Astrocyte (in vitro differentiated cells and primary cell): ENCODE measurements at places on chromosomes 2 and 18.

DNA sequence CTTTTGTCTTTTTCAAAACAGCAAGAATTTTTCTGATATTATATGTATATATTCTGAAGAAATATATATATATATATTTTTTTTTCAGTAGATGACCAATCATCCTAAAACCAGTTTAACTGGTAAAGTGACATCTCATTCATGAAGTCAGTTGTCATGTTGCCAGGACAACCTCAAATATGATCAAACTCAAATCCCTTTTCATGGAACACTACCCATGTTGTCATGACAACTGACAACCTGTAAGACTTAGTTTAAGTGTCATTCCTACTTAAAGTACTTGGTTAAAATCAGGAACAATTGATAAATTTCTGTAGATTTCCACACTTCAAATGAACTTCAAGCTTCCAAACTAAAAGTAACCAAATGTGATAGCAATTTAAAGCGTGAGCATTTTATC, 101.8 kb upstream of the ERBB4 start:
- no peak for DNase-seq

- peak; percentile 97 for DNase-seq
Measured at GRCh38 chr2:233486778-233487552, 79.6 kb downstream of the USP40 start.

GRCh38 chr18:36561046-36561445, 263.5 kb downstream of the FHOD3 start:
- no peak for DNase-seq

GRCh38 chr18:8820396-8821082, 115.2 kb downstream of the MTCL1 start:
- no peak for DNase-seq

DNA sequence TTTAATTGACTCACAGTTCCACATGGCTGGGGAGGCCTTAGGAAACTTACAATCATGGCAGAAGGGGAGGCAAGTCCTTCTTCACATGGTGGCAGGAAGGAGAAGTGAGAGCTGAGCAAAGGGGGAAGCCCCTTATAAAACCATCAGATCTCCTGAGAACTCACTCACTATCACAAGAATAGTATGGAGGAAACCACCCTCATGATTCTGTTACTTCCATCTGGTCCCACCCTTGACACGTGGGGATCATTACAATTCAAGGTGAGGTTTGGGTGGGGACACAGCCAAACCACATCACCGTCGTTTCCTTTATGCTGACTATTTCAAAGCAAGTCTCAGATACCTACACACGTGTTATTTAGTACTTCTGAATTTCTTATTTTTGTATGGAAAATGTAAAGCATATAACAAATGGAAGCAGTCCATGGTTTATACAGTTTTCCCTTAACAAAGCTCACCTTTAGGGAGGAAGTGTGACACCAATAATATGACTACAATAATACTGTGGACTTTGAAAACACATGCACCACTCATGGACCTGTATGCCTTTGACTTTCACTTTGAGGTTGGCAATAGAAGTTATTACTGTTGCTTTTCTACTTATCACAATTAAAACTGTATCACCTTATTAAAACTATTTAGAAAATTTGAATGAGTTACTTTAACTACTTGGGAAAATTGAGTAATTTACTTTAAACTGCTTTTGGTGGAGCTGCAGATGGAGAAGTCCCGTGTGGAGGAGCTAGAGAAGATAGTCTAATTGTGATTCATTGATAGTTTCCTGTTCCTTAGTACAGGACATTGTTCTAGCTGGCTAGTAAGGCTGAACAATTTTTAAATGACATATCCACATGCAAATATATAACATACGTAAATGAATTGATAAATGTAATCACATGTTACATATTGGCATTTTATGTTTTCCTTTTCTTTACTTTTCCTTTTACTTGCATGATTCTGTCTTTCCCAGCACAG, 37.3 kb downstream of the MTCL1 start:
- DNase-seq, result no peak

GRCh38 chr2:28296904-28297303, 95.8 kb upstream of the FOSL2 start:
- DNase-seq, result no peak

DNA sequence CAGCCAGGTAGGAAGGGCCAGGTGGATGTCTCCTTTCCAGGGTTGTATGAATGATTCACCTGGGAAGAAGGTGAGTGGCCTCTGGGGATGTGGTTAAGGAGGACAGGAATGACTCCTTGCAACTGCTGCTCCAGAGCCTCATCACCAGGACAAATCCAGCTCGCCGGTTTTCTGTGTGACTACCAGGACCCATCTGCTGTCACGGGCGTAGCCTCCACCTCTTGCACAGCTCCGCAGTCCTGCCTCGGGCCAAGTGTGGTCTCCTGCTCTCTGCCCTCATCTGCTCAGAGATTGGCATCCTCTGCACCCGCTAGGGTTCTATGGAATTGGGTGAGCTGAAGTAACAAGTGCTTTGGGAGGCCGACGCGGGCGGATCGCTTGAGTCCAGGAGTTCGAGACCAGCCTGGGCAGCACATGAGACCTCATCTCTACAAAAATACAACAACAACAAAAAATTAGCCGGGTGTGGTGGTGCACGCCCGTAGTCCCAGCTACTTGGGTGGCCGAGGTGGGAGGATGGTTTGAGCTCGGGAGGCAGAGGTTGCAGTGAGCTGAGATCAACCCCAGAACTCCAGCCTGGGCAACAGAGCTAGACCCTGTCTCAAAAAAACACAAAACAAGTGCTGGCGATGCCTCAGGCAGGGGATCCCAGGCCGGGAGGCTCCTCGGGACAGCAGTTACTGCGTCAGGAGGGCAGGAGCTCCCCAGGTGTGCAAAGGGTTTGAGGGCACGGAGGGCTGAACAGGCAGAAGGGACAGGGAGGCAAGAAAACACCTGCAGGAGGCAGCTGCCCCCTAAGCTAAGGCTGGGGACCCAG, 831 bp upstream of the D2HGDH start:
- no peak for DNase-seq

GRCh38 chr2:88841224-88841929, 149.9 kb downstream of the RPIA start:
- no peak for DNase-seq

GRCh38 chr18:55491616-55492015, 96.4 kb downstream of the TCF4 start:
- peak; percentile 63 for DNase-seq

- no peak for DNase-seq
Measured at GRCh38 chr18:38481576-38481975, 916.0 kb upstream of the CELF4 start.

- no peak for DNase-seq
Measured at GRCh38 chr2:197247083-197247482, 63.5 kb downstream of the ANKRD44 start.

DNA sequence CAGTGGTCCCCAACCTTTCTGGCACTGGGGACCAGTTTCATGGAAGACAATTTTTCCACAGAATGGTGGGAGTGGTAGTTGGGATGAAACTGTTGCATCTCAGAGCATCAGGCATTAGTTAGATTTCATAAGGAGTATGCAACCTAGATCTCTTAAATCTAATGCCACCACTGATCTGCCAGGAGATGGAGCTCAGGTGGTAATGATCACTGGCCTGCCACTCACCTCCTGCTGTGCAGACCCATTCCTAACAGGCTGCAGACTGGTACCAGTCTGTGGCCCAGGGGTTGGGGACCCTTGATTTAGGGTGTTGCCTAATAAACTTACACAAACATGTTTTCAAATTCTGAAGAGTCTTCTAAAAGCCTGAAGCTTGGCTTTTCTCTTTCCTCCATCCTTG, 261.3 kb downstream of the CDH19 start:
- DNase-seq, result no peak

- DNase-seq, result peak; percentile 97
Measured at GRCh38 chr2:43221763-43222474, 4.5 kb downstream of the ZFP36L2 start.

GRCh38 chr2:201172279-201172678, 10.7 kb upstream of the CASP10 start:
- no peak for DNase-seq

- DNase-seq, result no peak
Measured at GRCh38 chr2:113277474-113278072, 1.1 kb downstream of the PAX8 start.

DNA sequence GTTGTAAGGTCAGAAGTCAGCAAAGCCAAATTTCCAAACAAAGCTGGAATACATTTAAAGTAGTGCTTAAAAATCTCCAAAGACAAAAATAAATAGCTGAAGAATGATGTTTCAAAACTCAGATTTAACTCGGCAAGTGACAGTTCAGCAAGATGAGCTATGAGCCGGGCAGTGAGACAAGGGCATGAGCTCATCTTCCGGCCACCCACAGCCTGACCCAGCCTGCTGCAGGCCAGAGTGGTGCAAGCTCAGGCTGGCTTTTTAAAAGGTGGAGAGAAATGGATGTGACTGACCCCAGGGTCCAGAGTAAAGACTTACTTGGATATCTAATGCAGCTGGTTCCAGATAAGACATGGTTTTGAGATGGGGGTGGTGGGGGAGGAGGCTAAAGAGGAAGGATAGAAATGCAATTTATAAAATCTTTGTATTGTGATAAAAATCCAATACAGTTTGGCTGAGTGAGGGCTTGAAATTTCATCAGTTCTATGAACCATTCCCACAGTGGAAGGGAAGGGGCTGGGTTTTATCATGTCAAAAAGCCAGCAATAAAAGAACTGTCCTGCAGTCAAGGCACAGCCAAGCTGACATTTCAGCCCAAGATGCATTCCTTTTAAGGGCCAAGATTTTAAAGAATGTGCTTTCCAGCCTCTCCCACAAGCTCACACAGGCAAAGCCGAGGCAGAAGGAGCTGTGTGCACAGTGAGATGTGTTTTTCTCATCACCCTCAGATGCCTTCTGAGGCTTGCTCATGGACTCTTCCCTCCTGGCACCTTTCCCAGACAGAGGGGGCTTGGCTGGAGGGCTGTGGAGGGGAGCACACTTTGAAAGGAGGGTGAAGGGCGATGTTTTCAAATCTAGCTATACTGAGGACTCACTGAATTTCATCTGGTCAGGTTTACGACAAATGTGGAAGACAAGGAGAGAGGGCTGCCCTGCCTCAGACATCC, 97.9 kb upstream of the KLHL29 start:
- DNase-seq, result peak; percentile 60

DNA sequence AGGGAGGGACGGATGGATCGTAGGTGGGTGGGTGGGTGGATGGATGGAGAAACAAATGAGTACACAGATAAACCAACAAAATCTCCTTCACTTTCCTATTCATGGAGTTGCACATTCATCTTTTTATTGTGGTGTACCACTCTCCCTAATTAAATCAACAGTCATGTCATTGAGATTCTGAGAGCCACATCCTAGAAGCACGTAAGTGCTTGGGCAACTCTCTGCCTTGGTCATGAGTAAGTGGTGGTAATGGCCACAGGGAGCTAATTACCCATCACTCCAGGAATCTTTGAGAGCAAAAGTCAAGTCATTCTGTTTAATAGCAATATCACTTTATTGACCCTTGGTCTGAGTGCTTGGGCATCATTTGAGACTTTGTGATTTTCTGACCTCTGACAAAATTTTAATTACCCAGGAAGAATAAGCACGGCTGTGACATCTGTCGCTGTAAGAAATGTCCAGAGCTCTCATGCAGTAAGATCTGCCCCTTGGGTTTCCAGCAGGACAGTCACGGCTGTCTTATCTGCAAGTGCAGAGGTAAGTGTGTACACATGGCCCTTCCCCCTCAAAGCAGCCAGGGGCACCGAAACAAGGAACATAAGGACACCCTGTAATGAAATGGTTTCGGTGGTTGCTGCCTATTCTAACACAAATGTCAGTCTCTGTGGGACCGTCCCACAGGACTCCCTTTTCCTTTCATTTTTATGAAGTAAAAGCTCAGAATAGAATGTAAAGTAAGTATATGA, 85.9 kb downstream of the FEZ2 start:
- peak; percentile 49 for DNase-seq
